SK-N-SH (cell line): ENCODE measurements at places on chromosomes 6 and 20. TPM values are rescaled to one million over a fixed set of nuclear protein-coding genes. Genes with fewer than 3 reads are reported as not detected.

Gene GINS1
- 5.1 and 5.8 TPM in 2 replicates for polyA plus RNA-seq

Gene SLC2A10
- polyA plus RNA-seq: 12.6 and 14.1 TPM in 2 replicates

- no peaks in the 10 kb centered on the region for H3K36me3 ChIP-seq
- DNase-seq: no peak
- no peak overlapping the region for H3K27ac ChIP-seq
- H3K27me3 ChIP-seq: no peaks in the 10 kb centered on the region
- no peak overlapping the region for H3K4me3 ChIP-seq
- H3K4me1 ChIP-seq: peaks cover 9% of the 10 kb centered on the region
Measured at GRCh38 chr6:167850782-167851181, 24.1 kb downstream of the AFDN start.

DNA sequence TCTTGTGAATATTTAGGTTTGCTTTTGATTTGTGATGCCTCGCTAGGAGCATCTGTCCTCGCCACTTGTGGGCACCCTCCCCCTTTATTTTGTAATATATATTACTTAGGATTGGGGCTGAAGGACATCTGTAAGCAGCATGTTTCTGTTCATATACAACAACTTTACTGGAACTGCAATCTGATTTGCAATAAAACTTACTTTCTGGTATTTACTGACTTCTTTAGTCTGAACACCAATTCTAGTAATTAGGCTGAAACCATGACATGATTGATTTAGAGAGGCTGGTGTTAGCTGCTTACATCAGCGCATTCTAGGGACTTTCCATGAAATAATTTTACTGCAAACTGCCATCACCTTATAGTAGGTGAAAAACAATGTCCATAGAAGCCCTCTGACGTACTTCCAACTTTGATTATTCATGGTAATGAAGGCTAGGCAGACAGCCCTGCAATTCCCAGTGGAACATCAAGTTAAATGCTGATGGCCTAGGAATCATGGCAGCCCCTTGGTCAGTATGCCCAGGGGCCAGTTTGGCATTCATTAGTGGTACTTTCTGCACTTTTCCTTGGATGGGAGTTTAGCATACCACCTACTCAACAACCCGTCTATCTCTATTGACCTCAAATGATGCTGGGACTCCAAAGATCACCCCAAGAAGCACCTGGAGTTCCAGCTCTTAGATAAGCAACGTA, 132.9 kb upstream of the MCHR2 start:
- H3K4me1 ChIP-seq: no peaks in the 10 kb centered on the region
- H3K27ac ChIP-seq: no peak overlapping the region
- H3K4me3 ChIP-seq: no peak overlapping the region
- no peak for DNase-seq
- H3K36me3 ChIP-seq: no peaks in the 10 kb centered on the region

Gene LHFPL5
- polyA plus RNA-seq: not detected in 2 replicates

Gene SNAP25
- 42.4 and 46.0 TPM in 2 replicates for polyA plus RNA-seq

- no peaks in the 10 kb centered on the region for H3K36me3 ChIP-seq
- no peak overlapping the region for H3K4me3 ChIP-seq
- peaks cover 8% of the 10 kb centered on the region; the same call in 1 of the 2 replicates for H3K4me1 ChIP-seq
- no peaks in the 10 kb centered on the region for H3K27me3 ChIP-seq
- DNase-seq: no peak
Measured at GRCh38 chr20:1477896-1478490, 11.3 kb upstream of the NSFL1C start.

GRCh38 chr6:44304282-44305199, 8.6 kb downstream of the AARS2 start:
- H3K4me1 ChIP-seq: no peaks in the 10 kb centered on the region
- no peak overlapping the region; the same call in 1 of the 2 replicates for H3K27ac ChIP-seq
- H3K4me3 ChIP-seq: no peak overlapping the region

GRCh38 chr20:61646453-61646852, 394.4 kb downstream of the CDH4 start:
- no peak for DNase-seq
- H3K27me3 ChIP-seq: no peaks in the 10 kb centered on the region
- no peaks in the 10 kb centered on the region for H3K4me1 ChIP-seq
- H3K4me3 ChIP-seq: no peak overlapping the region
- H3K36me3 ChIP-seq: no peaks in the 10 kb centered on the region
- no peak overlapping the region for H3K27ac ChIP-seq

GRCh38 chr6:137017081-137017480, 27.7 kb downstream of the IL20RA start:
- DNase-seq: no peak
- H3K4me1 ChIP-seq: no peaks in the 10 kb centered on the region
- H3K27ac ChIP-seq: peak overlapping the region; percentile 43; the same call in 1 of the 2 replicates
- H3K36me3 ChIP-seq: no peaks in the 10 kb centered on the region
- no peaks in the 10 kb centered on the region for H3K27me3 ChIP-seq

Gene TREM1
- polyA plus RNA-seq: not detected in 2 replicates

DNA sequence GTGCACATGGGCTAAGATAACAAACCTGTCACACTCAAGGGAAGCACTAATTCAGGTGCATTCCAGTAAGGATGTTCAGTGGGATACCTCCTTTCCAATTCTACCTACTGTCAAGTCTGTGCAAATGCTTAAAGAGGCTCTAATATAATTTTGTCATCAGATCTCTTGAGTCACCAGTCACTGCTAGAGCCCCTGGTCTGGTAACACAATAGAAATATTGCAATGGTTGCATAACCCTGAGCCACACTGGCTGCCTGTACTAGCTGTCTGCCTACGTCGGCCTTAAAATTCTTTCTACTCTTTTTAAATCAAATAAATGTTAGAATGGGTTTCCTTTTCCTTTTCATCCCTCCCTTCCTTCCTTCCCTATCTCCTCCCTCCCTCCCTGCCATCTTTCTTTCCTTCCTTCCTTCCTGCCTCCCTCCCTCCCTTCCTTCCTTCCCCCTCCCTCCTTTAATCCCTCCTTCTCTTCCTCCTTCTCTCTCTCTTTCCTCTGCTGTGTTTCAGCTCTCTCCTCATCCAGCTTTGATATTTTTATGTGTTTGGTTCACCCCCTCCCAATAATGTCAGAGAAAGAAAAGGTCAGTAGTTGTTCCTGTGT, 28.1 kb upstream of the OLIG3 start:
- H3K4me1 ChIP-seq: no peaks in the 10 kb centered on the region
- H3K4me3 ChIP-seq: no peak overlapping the region
- no peak overlapping the region for H3K27ac ChIP-seq
- no peaks in the 10 kb centered on the region for H3K36me3 ChIP-seq

Gene OR2W1
- not detected in 2 replicates for polyA plus RNA-seq

Gene LY6G6D
- polyA plus RNA-seq: not detected in 2 replicates

Gene PNPLA1
- polyA plus RNA-seq: not detected in 2 replicates

DNA sequence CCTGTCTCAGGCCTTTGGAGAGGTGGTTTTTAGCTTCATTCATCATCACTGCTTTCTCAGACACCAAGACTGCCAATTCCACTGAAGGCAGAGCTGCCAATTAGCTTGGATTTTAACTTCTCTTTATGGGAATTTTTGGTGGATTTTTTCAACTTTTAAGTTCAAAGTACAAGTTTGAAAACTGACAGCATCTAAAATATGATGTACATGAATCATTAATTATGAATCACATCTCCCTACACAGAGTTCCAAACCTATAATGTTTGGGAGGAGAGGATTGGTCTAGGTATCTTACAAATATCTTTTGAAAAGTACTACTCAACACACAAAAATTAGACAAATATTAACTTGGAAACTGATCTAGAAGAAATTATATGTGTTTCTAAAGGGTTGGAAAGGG, 25.5 kb downstream of the CNKSR3 start:
- DNase-seq: no peak
- peaks cover 44% of the 10 kb centered on the region for H3K4me1 ChIP-seq
- no peaks in the 10 kb centered on the region for H3K36me3 ChIP-seq
- H3K27me3 ChIP-seq: no peaks in the 10 kb centered on the region
- H3K27ac ChIP-seq: peak overlapping the region; percentile 32

- no peak overlapping the region for H3K4me3 ChIP-seq
- no peak for DNase-seq
- no peaks in the 10 kb centered on the region for H3K27me3 ChIP-seq
- no peak overlapping the region; the same call in 1 of the 2 replicates for H3K27ac ChIP-seq
Measured at GRCh38 chr6:15364401-15365037, 118.7 kb downstream of the JARID2 start.

- no peak overlapping the region for H3K4me3 ChIP-seq
- no peaks in the 10 kb centered on the region for H3K4me1 ChIP-seq
- peak overlapping the region; percentile 43; the same call in 1 of the 2 replicates for H3K27ac ChIP-seq
- H3K36me3 ChIP-seq: peaks cover 10% of the 10 kb centered on the region
- no peak for DNase-seq
- H3K27me3 ChIP-seq: no peaks in the 10 kb centered on the region
Measured at GRCh38 chr6:170405311-170405975, 98.9 kb downstream of the FAM120B start.

- no peaks in the 10 kb centered on the region for H3K27me3 ChIP-seq
- H3K4me3 ChIP-seq: no peak overlapping the region
- peaks cover 54% of the 10 kb centered on the region; the same call in 1 of the 2 replicates for H3K36me3 ChIP-seq
- no peaks in the 10 kb centered on the region; the same call in 1 of the 2 replicates for H3K4me1 ChIP-seq
Measured at GRCh38 chr6:148538261-148539190, 195.9 kb downstream of the SASH1 start.

DNA sequence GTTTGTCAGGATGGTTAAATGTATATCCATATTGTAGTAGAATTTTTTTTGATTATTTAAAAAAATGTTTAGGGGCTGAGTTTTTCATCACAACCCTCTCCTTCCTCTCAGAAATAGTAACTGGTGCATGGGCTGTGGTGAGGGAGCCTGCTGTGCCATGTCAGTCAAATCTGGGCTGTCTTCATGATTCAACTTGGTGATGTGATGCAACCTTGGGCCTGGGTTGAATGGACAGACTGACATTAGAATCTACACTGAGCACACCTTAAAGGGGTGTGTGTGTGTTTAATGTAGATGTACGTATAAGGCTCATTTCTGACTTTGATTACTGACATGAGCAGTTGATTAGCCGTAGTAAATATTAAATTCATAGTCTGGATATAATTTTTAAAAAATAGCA, 3.7 kb downstream of the TJAP1 start:
- no peaks in the 10 kb centered on the region for H3K27me3 ChIP-seq
- no peak overlapping the region for H3K4me3 ChIP-seq
- no peak for DNase-seq
- H3K36me3 ChIP-seq: peaks cover 2% of the 10 kb centered on the region; the same call in 1 of the 2 replicates
- no peak overlapping the region for H3K27ac ChIP-seq
- peaks cover 15% of the 10 kb centered on the region for H3K4me1 ChIP-seq

GRCh38 chr6:52183131-52183713, 3.0 kb upstream of the IL17A start:
- DNase-seq: no peak
- H3K4me1 ChIP-seq: no peaks in the 10 kb centered on the region
- H3K36me3 ChIP-seq: no peaks in the 10 kb centered on the region
- H3K4me3 ChIP-seq: no peak overlapping the region
- H3K27me3 ChIP-seq: no peaks in the 10 kb centered on the region
- no peak overlapping the region for H3K27ac ChIP-seq

Gene PHACTR2
- 5.0 and 8.6 TPM in 2 replicates for polyA plus RNA-seq

GRCh38 chr6:34584694-34585093, 28.6 kb upstream of the SPDEF start:
- no peak for DNase-seq
- no peak overlapping the region for H3K4me3 ChIP-seq
- H3K36me3 ChIP-seq: peaks cover 10% of the 10 kb centered on the region
- no peak overlapping the region for H3K27ac ChIP-seq
- H3K27me3 ChIP-seq: no peaks in the 10 kb centered on the region
- no peaks in the 10 kb centered on the region for H3K4me1 ChIP-seq

DNA sequence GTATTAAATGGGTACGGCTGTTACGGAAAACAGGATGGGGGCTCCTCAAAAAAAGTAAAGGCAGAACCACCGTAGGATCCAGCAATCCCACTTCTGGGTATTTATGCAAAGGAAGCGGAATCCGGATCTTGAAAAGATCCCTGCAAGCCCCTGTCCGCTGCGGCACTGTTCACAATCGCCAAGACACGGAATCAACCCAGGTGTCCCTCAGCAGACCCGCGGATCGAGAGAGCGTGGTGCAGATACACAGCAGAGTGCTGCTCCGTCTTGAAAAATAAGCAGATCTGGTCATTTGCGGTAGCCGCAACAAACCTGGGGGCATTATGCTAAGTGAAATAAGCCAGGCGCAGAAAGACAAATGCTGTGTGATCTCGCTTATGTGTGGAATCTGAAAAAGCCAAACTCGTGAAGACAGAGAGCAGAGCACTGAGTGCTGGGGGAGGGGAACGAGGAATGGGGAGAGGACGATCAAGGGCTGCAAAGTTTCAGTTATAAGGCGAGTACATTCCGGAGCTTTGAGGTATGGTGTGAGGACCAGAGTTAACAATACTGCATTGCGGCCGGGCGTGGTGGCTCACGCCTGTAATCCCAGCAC, 41.3 kb downstream of the NTSR1 start:
- no peaks in the 10 kb centered on the region for H3K27me3 ChIP-seq
- H3K36me3 ChIP-seq: no peaks in the 10 kb centered on the region
- DNase-seq: no peak
- no peak overlapping the region for H3K27ac ChIP-seq

- H3K36me3 ChIP-seq: peaks cover 15% of the 10 kb centered on the region
- H3K4me1 ChIP-seq: peaks cover 12% of the 10 kb centered on the region
- H3K27me3 ChIP-seq: no peaks in the 10 kb centered on the region
- peak overlapping the region; percentile 74 for H3K4me3 ChIP-seq
- no peak for DNase-seq
Measured at GRCh38 chr6:125300992-125301434, 754 bp downstream of the HDDC2 start.

- H3K4me3 ChIP-seq: no peak overlapping the region; the same call in 1 of the 2 replicates
- DNase-seq: no peak
- peaks cover 76% of the 10 kb centered on the region for H3K27me3 ChIP-seq
- H3K27ac ChIP-seq: no peak overlapping the region
- no peaks in the 10 kb centered on the region for H3K4me1 ChIP-seq
- no peaks in the 10 kb centered on the region for H3K36me3 ChIP-seq
Measured at GRCh38 chr6:467671-468082, 76.1 kb downstream of the IRF4 start.

Gene SIRPD
- polyA plus RNA-seq: not detected in 2 replicates

Gene SDCBP2
- 3.0 and 4.0 TPM in 2 replicates for polyA plus RNA-seq

Gene HTR1B
- polyA plus RNA-seq: 0.63 and 0.76 TPM in 2 replicates

DNA sequence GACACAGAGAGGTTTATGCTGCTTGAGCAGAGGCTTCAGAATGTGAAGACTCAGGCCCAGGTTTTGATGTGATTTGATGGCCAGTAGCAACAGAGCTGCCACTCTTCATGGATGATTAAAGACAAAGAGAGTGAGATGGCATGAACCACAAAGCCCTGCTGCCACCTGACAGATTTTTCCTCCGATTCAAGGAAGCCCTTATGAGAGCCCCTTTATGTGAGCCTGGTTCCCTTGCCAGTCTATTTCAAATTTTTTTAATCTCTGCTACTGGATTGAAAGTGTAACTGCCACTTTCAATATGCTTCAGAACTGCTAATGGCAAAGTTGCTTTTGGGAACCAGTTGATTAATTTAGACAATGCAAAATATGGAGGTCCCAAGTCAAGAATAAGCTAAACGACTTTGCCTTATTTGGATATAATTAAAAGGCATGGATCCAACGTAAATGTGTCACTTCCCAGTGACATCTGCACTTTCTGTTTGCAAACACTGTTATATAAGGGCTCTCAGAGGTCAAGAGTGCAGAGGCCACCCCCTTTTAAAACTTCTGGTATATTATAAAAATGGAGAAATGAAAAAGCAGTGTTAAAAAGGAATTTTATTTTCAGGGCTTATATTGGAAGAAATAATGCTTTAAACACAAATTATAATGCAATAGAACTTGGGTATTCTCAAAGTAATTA, 238.9 kb upstream of the FLRT3 start:
- no peak for DNase-seq
- H3K4me1 ChIP-seq: no peaks in the 10 kb centered on the region
- no peaks in the 10 kb centered on the region for H3K36me3 ChIP-seq
- no peak overlapping the region for H3K4me3 ChIP-seq
- no peak overlapping the region for H3K27ac ChIP-seq
